ENCODE measurements at places on chromosomes 5 and 9.

DNA sequence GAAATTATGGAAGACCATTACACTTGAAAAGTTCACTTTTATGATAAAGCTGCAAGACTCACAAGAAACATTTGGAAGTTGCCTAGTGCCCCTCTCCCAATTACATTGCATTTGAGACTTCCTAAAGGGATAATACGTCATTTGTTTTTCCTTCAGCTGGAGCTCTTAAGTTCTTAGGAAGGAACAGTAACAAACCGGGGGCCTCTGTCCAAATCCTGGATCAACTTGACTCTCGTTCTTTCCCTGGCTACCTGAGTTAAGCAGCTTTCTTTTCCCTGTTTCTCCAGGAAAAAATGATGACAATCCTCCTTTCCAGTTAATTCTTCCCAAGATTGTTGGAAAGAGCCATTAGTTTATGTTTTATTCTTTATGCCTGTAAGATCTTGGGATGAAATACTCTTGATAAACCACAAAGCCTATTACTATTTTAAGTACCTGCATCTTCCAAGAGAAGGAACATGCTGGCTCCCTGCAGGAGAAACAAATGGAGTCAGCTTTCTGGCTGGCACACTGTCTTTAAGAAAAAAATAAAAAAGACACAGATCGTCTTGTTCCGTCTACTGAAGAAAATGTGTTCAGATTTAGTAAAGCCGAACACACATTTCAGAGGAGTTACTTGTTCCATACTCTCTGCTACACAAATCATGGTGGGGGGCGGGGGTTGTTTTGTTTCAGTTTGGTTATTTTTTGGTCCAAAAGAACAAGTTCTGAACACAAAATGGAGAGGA is 297.9 kb downstream of the EFNA5 start:
- DNase-seq, result no peak

GRCh38 chr9:19926774-19927173 is 137.9 kb upstream of the SLC24A2 start:
- no peak for DNase-seq

DNA sequence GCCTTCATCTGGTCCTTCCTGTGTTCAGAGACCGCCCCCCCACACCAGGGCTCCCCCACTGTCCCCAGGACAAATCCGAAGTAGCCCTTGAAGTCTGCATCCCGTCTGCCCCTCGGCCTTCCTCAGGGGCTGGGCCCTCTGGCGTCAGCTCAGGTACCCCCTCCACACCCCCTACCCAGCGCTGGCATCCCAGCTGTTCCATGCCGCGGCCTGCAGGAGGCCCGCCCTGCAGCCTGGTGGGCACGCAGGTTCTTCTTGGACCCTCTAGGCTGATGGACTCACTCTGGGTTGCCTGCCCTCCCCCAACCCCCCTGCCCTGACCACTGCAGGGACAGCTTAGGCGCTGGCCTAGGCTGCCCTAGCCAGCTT is 6.6 kb downstream of the SLC2A6 start:
- DNase-seq, result no peak

GRCh38 chr9:34203275-34203991 is 24.6 kb downstream of the UBAP1 start:
- no peak for DNase-seq

DNA sequence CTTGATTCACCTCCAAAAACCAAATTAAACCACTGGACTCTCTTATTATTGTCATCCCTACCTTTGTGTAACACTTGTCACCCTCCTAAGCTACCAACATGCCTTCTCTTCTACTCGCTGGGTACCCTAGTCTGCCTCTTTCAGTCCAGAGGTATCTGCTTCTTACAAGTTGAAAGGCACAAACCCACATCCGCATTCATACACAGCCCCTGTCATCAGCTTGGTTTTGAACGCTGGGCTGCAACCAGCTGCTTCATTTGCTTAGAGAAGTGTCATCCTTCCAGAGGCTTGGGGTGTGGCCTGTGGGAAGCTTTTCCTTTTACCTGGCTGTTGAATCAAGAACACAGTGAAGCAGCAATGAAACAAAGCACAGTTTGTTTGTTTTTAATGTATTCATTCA is 138.8 kb upstream of the WWC1 start:
- DNase-seq, result no peak

DNA sequence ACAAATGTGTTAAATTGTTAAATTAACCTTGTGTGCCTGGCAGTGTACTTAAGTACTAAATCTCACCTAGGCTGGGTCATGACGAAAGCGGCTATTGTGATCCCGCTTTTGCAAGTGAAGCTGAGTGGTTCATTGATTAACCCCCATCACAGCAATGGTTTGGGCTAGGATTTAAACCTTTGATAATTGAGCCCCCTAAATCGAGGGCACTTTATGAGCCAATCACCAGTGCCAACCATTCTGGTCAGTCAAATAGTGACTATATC is 22.8 kb downstream of the HNRNPK start:
- peak; percentile 5 for DNase-seq

GRCh38 chr9:105309531-105309931 is 65.1 kb downstream of the SLC44A1 start:
- no peak for DNase-seq

GRCh38 chr9:14293801-14294200 is 20.1 kb downstream of the NFIB start:
- DNase-seq, result no peak

GRCh38 chr9:115945009-115945431 is 208.6 kb upstream of the PAPPA start:
- DNase-seq, result no peak

DNA sequence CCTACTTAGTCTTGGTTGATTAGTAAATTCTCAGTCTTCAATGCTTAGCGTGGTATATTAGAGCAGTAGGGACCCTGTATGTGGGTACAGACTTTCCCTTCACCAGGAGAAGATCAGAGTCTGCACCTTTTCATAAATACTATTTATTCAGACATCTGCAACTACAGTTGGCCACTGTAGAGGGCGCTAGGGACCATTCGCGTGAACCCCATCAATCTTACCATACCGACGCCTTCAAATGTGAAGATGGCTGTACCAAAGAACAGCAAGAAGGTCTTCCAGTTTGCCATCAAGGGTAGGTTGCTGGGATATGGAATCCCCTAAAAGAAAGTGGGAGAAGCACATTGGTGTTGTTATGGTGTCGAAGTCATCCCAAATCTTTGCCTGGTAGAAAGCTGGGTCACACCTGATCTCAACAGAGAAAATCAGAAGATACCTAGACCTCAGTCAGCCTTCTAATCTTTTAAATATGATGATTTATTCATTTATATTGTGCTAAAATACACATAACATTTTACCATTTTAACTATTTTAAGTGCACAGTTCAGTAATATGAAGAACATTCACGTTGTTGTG is 19.1 kb downstream of the SLC36A3 start:
- no peak for DNase-seq

DNA sequence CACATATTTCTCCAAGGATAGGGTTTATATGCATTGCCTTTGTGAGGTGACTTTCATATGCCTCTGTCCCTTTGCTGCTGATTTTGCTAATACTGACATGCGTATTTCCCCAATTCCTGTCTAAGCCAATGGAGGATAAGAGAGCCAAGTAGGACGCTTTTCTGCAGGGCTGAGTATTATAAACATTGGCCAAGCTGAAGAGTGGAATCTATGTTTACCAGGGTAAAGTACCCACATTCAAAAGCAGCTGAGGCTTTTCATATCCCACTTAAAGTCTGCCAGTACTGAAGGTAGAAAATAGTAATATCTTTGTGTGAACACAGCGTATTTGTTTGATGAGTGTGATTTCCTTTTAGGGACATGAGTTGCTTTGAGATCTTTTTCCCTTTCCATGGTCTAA is 128.8 kb upstream of the GPR151 start:
- no peak for DNase-seq

- DNase-seq, result no peak
These were observed 46.8 kb upstream of the OTULINL start for GRCh38 chr5:14534773-14535172.
